ENCODE measurements at places on chromosomes 7 and 10. TPM values are rescaled to one million over a fixed set of nuclear protein-coding genes. Genes with fewer than 3 reads are reported as not detected.

NRG3 gene
- total RNA-seq = 0.67 TPM

PROSER2 gene
- 2.8 TPM for total RNA-seq

ZNF727 gene
- total RNA-seq = not detected

HELLS gene
- total RNA-seq = 30.5 TPM

GDF10 gene
- not detected for total RNA-seq

SFRP5 gene
- total RNA-seq = not detected

WIPF3 gene
- total RNA-seq = 0.36 TPM

COL17A1 gene
- total RNA-seq = 0.34 TPM

AKR1C8 gene
- total RNA-seq = not detected

NT5C2 gene
- 26.9 TPM for total RNA-seq

ASZ1 gene
- not detected for total RNA-seq

TM9SF3 gene
- 79.6 TPM for total RNA-seq

TBXAS1 gene
- total RNA-seq = 6.0 TPM

GNAT3 gene
- not detected for total RNA-seq

DMBT1 gene
- total RNA-seq = under 0.01 TPM

HHEX gene
- total RNA-seq = 6.5 TPM

Measured in melanocyte of skin (primary cell).